CD4-positive, alpha-beta T cell treated with Interleukin-4 for 1 hour (primary cell): ENCODE measurements at places on chromosomes 7 and 10.

GRCh38 chr10:48819783-48820182 is 119.9 kb downstream of the LRRC18 start:
- DNase-seq, result no peak

DNA sequence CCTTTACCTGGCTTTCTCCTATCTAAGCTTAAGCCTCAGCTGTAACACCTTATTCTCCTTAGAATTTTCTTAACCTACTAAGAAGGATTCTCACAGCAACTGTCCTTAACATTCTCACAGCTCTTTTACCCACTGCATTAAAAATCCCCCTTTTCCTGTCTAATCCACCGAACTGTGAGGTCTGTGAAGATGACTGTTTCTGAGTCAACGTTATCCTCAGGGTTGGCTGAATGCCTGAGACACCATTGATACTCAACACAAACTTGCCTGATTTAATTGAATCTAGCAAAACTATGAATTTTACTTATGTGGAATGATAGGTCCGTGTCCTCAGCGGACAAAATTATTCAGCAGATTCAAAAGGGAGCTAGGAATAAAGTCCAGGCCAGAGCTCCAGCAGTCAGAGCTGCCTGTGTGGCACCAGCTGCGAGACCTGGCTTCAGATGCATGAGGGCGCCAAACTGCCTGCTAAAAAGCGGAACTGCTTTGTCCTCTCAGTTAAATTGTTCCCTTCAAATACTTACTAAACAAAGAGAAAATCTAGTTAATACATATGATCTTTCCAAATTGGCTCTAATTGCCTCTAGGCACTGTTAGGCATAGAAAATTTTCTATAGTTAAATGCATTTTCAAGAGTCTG is 33.4 kb upstream of the VWDE start:
- no peak for DNase-seq

DNA sequence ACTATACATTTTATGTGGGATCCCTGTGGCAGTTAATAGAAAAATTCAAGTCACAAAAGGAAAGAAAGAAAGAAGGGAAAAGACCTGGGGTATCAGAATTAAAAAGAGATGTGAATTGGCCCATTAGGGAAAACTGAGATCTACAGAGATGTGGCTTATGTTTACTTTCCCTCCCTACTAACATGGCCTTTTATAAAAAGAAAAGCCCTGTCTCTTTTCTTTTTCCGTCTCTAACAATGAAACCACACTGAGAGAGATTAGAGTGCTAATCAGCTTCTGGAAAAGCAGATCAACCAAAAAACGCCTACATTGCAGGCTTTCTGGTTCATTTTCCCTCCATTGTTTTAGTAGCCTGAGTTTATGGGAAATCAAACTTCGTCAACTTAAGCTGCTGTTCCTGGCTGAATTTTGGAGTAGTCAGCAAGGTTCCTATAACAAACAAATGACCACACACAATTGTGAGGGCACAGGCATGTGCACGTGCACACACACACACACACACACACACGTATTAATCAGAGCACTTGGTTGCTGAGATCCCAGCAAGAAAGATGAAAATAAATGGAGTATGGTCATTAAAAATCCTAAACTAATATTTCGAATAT is 235.1 kb downstream of the SORCS1 start:
- DNase-seq, result no peak

GRCh38 chr10:92241158-92241500 is 49.7 kb downstream of the CPEB3 start:
- DNase-seq, result no peak

- no peak for DNase-seq
Measured at GRCh38 chr10:22780474-22780885, 66.1 kb upstream of the PIP4K2A start.

DNA sequence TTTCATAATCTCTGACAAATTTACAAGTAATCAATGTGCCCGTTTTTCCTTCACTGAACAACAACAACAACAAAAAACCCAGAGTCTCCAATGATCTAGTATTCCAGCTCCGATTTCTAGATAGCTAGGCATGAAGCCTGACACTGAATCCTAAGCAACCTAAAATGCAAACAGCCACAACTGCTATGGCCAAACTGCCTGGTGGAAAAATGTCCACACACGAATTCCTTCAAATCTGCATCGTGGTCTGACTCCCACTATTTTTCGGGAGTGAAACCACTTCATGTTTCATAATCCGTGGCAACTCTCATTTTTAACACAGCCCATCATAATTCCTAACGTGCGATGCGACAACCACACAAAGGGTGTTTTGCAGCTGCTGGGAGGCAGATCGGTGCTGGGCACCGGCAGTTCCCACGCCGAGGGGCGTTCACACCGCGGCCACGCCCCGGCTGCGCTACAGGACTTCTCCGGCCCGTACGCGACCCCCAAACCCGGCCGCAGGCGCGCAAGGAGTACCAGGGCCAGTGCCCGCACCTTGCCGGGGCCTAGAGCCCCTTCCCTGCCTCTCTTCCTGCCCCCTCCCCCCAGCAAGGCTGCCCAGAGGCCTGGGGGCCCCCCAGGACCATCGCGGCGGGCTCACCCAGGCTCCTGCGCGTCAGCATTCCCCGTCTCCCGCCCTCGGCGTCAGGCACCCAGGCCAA is 814 bp downstream of the RUFY2 start:
- no peak for DNase-seq

DNA sequence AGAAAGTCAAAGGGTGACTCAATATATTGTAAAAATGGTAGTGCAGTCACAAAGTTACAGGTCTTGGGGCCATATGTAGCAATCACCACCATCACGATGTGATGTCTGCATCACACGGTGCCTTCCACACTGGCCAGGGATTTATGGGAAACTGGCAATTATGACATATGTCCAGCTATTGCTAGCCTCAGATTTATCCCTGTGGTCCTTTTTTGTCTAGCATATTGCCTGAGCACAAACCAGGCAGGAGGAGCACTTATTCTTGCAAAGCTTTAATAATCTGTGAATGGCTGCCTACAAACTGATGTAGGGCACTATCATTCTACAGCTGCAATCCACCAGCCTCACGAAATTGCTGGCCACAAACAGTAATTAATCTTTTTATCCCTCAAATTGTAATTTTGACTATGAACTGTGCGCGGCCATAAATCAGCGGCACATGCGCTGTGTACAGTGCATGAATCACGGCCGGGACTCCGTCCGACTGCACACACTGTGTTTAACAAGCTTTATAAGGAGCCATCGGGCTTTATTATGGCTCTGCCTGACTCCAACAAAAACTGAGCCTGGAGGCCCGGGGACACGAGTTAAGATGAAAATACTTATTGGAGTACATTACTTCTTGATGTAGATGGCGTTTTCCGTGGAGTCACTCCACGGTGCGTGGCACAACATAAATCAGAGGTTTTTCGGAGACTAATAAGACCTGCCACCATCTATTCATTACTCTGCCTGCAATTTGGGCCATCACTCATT is 115.2 kb downstream of the EBF3 start:
- no peak for DNase-seq

DNA sequence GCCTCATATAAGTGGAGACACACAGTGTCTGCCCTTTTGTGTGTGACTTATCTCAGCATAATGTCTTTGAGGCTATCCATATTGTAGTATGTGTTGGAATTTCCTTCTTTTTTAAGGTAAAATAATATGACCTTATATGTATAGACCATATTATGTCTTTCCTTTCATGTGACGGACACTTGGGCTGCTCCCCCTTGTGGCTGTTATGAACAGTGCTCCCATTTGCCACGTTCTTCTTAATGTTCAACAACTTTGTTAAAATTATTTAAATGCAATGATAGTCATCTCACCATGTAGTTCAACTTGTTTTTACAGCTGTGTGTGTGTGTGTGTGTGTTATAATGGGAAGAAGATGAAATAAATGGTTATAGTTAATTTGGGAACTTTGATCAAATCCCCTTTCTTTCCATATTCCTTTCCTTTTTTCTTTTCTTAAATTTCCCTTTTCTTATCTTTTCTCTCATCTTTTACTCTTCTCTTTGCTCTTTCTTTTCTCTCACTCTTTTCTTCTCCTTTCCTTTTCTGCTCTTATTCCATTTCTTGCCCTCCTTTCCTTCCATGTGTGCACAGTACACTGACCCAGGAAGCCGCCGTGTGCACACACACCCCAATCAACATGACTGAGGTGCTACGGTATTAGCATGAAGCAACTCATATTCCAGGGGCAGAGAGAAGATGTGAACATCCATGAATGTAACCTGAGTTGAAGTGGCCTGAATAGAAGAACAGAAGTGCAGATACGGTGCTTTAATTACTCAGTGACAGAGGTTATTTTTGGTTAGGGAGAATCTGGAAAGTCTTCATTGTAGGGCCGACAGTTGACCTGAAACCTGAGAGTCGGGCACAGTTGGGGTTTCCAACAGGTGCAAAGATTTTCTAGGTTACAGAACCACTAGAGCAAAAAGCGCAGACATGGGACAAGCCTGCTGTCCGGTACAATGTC is 596.6 kb downstream of the SDK1 start:
- DNase-seq, result peak; percentile 56

DNA sequence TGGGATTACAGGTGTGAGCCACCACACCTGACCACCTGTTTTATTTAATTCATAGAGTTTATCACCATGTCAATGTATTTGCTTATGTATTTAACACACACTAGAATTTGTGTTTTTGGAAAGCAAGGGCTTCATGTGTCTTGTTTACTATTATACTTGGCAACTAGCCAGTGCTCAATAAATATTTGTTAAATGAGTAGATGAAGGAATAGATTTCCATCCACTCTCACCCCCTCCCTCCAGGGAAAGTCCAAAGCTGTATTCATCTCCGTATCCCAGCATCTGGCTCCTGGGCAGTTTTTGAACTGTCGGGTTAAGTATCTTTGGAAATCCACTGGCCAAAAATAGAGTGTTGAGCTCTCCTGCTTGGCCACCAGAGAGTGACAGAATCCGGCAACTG is 4.6 kb upstream of the RADIL start:
- no peak for DNase-seq

DNA sequence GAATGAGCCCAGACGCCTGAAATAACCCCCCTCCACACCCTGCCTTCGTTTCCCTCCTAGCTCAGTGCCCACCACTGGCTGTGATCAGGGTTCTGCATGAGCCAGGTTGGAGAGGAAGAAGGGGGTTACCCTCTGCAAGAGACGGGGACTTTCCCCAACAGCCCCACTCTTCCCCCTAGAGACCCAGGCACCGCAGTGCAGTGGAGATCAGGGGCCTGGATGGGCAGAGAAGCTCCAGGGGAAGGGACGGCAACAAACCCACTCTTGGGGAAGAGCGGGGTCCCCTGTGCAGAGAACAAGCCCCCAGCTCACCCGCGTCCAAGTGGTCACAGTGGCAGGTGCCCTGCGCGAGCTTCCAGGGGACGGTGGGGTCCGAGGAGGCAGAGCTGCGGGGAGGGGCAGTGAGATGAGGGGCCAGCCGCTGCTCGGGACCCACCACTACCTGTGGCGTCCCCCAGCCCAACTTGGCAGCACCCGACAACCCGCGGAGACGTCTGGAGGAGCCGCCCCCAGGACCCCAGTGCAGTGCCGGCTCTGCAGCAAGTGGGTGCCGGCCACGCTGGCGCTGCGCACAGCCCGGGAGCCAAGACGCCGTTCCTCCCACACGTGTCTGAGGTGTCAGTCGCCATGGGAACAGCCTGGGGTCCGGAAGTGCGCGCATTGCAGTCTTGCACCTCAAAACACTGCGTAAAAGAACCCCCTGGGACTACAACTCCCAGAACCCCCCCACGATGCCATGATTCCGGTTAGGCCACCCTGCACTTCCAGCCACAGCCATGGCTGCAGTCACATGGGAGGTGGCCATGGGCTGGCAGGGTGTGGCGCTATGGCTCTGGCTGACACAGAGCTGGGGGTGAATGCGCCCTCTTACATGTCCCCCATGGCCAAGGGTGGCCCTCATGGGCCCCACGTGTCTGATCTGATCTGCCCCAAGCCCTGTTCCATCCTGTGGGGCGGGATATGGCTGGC is 45.8 kb upstream of the WIPI2 start:
- DNase-seq, result peak; percentile 88

DNA sequence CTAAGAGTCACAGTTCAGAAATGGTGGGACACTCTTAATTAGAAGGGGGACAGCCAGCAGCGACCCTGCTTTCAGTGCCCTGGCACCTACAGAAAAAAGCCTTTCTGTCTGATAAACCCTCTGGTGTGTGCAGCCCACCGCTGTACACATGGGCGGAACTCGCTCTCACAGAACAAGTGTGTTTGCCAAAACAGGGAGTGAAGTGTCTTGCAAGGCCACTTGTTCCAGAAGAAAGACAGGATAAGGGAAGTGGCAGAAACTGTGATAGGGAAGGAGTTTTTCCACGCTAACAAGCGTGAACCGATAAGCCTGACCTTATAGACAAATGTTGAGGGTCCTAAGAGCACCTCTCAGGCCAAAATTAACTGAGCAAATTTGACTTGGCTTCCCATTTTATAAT is 203.7 kb upstream of the TCF7L2 start:
- DNase-seq, result no peak

- no peak for DNase-seq
Measured at GRCh38 chr10:91596825-91597196, 36.1 kb downstream of the PPP1R3C start.

DNA sequence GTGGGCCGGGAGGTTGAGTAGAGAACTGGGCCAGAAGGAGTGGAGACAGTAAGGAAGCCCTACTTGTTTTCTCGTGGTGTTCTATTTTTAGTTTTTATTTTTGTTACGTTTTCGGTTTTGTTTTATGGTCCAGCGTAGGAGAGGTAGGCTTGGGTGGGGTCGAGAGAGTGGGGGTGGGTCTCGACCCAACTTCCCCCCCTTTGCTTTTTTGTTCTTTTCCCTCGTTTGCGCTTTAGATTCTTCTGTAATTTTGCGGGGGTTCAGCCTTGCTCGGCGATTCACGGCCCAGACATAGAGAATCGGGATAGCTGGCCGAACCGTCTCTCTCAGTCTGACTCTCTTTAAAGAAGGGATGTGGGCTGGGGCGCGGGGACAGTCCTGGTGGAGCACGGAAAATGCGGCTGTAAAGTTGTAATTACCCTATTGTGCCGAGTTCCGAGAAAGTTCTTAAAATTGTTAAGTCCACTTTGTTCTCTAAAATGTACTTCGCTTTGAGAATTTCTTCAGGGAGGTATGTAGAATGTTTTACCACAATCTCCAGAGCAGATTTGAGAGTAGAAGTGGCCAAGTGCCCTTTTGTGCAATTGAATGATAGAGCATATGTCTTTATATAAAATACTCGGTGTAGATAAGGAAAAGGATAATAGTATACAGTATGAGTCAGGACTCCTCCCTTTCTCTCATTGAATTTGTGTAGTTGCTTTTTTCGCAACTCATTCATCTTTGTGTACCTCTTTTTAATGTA is 816 bp downstream of the DMTF1 start:
- no peak for DNase-seq

DNA sequence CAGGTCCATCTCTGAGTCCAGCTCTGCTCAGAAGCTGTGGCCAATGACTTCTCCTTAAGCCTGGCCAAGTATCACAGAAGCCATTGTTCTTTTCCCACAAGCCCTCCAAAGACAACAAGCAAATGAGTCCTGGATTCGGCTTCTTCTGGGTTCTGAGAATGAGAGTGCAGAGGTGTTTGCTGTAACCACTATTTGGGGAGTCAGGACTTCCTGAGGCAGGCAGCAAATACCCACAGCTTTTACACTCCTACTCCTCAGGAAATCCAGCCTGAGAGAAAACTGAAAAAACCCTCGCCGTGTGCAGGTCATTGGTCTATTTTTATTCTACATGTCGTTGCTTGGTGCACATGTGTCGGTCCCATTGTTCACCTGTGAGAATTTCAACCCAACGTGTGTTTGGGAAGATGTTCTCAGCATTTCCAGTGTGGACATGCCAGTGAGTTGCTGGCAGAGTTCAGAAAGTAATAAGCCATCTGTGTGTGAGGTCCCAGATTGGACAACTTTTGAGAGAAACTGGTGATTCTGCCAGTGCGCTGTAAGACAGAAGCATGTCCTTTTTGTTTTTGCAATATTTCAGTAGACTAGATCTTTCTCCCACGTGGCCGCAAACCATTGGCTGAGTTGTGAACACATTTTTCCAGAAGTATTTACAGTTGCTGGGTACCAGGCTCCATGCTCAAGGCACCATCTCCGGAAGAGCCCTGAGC is 121.6 kb upstream of the LYZL2 start:
- no peak for DNase-seq
